ENCODE measurements at places on chromosomes 11 and 22.

GRCh38 chr11:118918128-118918685, 7.5 kb downstream of the BCL9L start:
- DNase-seq: peak; percentile 92

DNA sequence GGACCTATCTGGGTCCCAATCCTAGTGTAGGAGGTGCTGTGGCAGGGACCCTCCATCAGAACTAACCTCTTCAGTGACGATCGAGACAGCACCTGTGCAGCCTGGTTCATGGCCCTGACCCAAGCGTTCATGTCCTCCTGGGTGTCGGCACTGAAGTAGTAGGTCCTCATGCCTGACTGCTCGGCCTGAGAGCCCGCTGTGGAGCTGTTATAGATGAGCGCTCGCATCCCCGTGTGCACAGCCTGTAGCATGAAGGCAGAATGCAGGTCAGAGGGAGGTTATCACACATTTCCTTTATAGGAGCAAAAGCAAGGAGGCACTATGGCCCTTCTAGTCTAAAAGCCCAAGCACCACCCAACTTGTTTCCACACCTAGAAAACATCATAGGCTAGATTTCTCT, 103.0 kb downstream of the C11orf58 start:
- no peak for DNase-seq

GRCh38 chr11:6474806-6475500, 1.2 kb upstream of the TRIM3 start:
- DNase-seq: no peak

DNA sequence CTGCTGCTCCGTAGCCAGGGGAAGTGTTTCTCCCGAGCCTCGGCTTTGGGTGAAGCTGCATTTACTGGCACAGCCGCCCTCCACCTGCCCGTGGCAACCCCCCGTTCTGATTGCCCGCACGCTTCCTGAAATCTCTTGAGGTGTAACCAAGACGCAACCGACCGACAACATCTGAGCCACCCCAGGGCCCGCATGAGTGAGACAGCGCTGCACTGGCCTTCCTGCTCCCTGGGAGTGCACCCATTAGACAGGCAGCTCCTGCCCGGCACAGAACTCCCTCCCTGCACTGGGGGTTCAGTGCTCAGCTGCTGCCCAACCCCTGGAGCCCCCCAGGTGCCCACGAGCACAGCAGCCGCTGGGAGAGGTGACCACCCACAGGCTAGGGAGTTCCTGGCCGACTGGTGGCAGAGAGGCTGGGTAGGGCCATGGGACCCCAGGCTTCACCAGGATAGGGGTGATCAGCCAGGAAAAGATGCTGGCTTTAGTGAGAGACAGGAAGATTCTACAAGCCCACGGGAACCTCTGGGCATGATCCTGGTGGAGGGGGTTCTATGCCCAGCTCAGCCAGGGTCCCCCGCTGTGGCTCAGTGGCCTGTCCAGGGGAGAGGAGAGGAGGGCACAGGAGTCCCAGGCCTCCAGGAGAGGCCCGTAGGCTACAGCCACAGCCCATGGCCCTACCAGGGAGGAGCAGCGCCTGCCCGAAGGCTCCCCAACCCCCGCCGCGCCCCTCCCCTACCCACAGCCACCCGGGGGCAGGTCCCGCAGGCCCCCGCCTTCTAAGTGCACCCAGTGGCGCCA, 14.6 kb downstream of the PLXNB2 start:
- no peak for DNase-seq

GRCh38 chr11:33323421-33323820, 66.2 kb downstream of the HIPK3 start:
- DNase-seq: no peak

- no peak for DNase-seq
Measured at GRCh38 chr22:46122980-46123693, 27.2 kb upstream of the PPARA start.

- no peak for DNase-seq
Measured at GRCh38 chr11:2215230-2215560, 43.6 kb upstream of the TH start.

GRCh38 chr11:61603667-61604066, 22.8 kb upstream of the SYT7 start:
- no peak for DNase-seq

- DNase-seq: peak; percentile 24
Measured at GRCh38 chr22:46031965-46032851, 55.2 kb upstream of the WNT7B start.

GRCh38 chr11:74678041-74678440, 53.2 kb downstream of the CHRDL2 start:
- no peak for DNase-seq

DNA sequence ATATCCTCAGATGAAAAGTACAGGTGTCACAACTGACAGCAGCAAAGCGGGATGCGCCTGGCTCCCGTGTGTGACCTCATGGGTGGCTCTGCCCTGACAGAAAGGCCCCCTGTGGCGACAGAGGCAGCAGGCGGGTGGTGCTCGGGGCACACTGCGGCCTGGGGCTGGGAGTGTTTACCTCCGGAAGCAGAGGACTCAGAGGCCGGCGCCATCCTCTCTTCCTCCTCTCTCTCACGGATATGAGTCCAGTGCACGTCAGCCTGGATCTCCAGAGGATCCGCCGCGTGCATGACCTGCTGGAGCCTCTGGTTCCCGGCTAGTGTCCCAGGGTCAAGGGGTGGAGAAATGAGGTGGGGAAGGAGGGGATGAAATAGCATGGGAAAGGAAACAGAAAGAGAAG, 53.2 kb upstream of the BID start:
- DNase-seq: no peak

- DNase-seq: no peak
Measured at GRCh38 chr11:72067676-72068075, 12.7 kb downstream of the NUMA1 start.

DNA sequence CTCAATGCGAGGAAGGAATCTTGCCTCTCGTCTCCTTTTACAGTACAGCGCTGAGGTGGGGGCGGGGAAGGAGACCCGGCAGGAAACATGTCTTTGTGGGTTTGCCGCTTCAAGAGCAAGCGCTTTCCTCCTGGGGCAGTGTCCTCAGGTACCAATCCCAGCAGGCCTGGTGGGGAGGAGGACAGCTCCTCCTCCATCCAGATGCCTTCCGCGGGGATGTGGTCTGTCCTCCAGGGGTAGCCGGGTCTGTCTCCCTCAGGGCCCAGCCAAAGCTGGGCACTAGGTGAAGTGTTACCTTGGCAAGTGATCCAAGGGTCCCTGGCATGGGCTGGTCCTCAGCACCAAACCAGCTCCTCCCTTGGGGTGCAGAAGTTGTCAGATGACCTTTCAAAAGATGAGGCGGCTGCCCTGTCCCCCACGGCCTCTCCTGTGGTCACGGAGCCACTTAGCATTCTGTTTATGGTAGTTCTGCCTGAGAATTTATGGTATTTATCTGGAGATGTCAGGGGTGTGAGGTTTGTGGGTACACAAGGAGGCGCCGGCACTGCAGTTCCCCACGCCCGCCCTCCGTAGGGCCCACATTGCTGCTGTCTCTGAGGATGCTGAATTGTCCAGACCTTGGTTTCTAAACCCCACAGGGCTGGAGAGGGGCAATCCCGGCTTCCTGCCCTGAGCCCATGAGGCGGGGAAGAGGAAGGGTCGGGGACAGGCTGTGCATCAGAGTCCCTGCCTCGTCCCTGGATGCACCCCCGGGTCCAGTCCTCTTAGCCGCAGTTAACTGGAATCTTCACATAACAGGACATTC, 93.5 kb upstream of the ANO1 start:
- no peak for DNase-seq

DNA sequence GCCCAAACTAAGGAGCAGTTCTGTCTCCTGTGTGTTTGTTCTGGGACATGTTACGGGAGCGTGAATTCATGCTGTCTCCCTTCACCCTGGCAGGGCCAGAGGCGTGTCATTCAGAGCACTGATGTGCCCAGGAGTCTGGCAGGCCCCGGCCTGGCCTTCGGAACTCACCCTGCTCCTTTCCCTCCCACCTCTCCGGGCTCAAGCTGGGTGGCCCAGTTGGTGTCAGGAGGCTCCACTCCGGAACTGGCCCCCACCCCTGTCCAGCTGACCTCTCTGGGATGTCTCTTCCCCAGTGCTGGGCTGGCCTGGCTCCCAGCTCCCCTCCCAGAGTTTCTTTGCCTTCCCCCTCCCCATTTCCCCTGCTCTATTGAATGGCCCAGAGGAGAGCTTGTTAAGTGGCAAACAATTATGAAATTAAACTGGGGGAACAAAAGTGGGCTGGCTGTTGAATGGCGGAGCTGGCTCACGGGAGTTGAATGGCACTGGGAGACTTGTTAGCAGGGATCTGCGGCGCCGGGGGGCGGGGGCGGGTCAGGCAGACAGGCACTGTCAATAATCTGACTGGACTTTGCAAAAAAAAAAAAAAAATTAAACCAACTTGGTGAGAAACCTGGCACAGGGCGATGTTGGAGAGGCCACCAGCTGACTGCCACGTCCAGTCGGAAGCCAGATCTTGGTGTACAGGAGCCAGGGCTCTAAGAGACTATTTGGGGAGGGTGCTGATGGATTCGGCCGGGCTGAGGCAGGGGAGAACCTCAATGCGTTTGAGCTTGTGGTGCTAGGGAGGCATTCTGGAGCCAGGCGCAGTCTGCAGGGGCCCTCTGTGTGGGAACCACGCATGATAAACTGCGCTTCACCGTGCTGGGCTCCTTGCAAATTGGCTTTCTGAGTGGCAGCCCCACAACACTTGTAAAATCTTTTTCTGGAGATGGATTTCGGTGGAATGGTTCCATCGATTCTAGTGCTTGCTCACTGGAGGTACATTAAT, 1.3 kb downstream of the MPPED1 start:
- no peak for DNase-seq

- no peak for DNase-seq
Measured at GRCh38 chr11:57647372-57647771, 2.3 kb downstream of the YPEL4 start.

GRCh38 chr11:113664069-113664980, 41.8 kb downstream of the TMPRSS5 start:
- no peak for DNase-seq

- peak; percentile 65 for DNase-seq
Measured at GRCh38 chr11:21625982-21626381, 566.9 kb upstream of the ANO5 start.

- DNase-seq: no peak
Measured at GRCh38 chr11:47572715-47573255, 6.0 kb downstream of the KBTBD4 start.

- no peak for DNase-seq
Measured at GRCh38 chr22:50734343-50734771, 3.6 kb upstream of the ACR start.

GRCh38 chr22:31935961-31936635, 8.2 kb upstream of the YWHAH start:
- no peak for DNase-seq

GRCh38 chr11:6402561-6402981, 12.3 kb downstream of the SMPD1 start:
- no peak for DNase-seq

DNA sequence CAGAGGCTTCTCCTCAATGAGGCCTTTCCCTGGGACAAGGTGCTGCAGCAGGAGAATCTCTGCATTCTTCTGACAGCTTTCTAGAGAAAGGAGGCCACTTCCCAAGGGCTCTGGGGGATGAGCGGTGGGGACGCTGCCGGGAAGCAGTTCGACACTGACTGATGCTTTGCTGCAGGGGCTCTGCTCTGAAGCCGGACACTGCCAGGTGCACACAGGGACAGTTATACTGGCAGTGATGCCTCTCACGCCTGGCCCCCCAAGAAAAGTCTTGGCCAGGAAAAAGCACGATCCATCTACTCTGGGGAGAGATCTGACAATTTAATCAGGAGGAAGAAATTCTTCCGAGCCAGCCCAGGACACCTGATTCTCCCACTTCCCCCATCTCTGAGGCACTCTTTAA, 456.9 kb downstream of the OPCML start:
- no peak for DNase-seq

DNA sequence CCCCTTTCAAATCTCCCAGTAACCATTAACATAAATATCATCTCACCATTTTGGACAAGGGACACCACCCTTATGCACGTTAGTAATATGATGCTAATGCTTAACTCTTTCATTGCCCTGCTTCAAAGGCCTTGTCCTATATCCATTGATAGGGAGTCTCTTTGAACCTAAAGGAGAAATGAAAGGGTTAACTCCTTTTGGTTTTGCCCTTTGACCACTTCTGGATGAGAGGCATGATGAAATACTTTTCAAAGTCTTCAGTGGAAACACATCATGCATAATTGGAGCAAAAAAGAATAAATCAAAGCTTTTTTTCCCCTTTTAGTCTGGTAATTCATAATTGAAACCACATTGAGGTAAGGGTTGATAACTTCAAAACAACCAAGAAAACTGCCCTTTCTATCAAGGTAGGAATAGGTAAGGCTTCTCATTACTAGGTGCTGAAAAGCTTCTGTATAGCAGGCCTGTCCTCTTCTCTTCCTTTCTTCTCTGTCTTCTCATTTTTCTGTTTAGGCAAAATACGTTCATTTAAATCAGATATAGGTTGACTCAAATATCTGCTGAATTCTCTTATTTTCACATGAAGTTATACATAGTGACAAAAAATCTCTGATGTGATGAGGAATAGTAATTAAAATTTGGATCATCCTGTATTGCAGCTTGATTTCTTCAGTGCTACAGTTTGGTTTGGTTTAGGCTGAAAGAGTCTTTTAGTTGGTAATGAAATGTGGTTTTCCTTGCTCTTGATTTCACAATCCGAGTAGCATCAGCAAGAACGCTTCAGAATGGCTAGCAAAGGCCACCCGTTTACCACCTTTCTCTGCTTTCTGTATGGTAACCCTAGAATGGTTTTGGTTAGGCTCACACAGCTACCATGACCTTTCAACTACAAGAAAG, 94.8 kb downstream of the EXT2 start:
- DNase-seq: no peak

DNA sequence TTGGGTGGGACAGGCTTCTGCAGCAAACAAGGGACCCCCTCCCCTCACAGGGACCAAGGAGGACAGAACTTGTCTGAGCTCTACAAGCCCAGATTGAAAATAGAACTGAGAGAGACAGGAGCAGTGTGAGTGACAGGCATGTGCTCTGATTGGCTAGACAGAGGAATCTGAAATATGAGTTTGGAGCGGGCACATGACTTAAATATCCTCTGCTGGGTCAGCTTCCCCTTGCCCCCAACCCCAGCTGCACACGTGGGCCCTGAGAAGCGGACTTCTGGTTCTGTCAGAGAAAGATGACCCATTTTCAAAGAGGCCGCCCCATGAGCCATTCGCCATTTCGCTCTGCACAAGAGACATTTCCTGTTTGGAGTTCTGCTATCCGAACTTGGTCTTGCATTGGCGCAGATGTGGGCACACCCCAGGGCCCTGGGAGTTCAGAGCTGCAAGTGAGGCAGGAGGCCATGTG, 5.3 kb downstream of the TUBA8 start:
- DNase-seq: no peak
